HT1080 (cell line): ENCODE measurements at places on chromosomes 2 and 18.

GRCh38 chr2:14675489-14675888 is 43.0 kb downstream of the LRATD1 start:
- no peak for DNase-seq

- DNase-seq, result peak; percentile 40
Observed at GRCh38 chr18:12679183-12679786, 21.4 kb upstream of the SPIRE1 start.

DNA sequence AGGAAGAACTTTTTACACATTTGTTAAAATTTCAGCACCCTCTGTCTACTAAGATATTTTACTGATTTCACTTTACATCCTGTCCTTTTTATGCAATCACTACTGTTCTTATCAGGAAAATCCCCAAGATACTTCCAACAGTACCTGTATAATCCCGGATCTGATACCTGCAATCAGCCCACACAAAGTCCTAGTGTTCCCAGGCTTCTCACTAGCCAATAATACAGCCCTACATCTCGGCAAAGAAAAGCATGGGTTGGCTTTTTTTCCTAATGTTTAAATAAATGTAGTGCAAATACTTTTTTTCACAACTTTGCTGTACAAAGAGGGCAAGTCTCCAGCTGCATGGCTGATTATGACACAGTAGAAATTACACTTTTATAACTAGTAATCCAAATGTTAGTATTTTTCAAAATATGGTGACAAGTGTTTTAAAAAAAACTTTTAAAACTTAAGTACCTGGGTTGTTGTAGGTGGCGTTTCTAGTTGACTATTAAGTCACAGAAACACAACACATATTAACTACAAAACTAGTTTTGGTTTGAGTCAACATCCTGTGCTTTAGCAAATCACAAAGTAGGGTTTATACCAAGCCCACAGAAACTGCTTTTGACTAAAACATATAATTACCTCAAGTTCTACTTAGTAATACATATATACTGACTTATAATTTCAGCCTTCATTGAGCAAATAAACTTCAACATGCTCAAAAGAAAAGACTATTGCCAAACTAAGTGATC is 19.5 kb downstream of the CNOT11 start:
- DNase-seq, result no peak

DNA sequence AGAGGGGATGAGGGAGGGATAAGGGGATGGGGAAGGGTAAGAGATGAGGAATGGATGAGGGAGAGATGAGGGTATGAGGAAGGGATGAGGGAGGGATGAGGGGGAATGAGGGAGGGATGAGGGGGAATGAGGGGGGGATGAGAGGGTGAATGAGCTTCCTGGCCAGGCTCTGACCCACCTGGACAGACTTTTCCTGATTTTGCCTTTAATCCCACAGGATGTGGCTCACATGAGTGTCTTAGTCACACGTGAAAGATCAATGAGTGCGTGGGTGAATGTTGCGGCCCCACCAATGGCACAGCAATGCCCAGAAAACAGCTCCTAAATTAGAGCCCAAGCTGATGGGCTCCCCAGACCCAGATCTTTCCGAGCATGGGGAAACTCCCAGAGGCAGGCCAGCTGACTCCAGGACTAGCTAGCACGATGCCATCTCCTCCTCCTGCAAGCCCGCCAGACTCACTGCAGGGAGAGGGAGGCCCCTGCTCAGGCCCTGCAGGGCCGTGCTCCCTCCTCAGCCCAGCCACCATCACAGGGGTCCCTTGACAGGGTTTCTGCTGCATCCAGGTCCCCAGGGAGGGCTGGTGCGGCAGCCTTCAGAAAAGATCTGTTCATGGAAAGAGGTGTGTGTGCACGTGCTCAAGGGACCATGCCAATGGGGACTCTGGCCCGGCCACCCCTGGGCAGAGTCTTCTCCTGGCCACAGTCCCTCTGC is 41.4 kb downstream of the AQP12A start:
- peak; percentile 5 for DNase-seq

DNA sequence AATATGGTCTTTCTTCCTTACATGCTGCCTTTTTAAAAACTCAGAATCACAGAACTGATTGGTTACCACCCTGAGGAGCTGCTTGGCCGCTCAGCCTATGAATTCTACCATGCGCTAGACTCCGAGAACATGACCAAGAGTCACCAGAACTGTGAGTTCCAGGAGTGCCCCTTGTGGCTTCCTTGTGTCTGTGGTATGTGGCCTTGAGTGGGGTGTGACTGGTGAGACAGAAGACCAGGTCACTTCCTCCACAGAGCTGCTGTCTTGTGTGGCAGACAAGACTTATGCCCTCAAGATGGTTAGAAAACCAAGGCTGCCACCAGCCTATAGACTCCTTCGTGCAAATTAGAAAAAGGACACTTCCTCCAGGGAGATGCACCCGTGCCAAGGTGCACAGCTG is 72.6 kb downstream of the EPAS1 start:
- no peak for DNase-seq

DNA sequence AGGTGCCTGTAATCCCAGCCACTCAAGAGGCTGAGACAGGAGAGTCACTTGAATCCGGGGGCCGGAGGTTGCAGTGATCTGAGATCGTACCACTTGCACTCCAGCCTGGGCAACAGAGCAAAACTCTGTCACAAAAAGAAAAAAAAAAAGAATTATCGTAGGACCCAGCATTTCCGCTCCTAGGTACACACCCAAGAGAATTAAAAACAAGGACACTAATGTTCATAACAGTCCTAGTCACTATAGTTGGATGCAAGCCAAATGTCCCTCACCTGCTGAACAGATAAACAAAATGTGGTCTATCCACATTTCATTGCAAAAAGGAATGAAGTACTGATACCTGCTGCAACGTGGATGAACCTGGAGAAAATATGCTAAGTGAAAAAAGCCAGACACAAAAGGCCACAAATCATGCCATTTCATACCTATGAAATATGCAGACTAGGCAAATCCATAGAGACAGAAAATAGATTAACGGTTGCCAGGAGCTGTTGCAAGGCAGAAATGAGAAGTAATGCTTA is 21.2 kb downstream of the ADRA2B start:
- DNase-seq, result no peak

- peak; percentile 25 for DNase-seq
Observed at GRCh38 chr2:36530178-36530982, 67.6 kb downstream of the FEZ2 start.

GRCh38 chr2:227805578-227805977 is 8.1 kb upstream of the CCL20 start:
- DNase-seq, result peak; percentile 50

DNA sequence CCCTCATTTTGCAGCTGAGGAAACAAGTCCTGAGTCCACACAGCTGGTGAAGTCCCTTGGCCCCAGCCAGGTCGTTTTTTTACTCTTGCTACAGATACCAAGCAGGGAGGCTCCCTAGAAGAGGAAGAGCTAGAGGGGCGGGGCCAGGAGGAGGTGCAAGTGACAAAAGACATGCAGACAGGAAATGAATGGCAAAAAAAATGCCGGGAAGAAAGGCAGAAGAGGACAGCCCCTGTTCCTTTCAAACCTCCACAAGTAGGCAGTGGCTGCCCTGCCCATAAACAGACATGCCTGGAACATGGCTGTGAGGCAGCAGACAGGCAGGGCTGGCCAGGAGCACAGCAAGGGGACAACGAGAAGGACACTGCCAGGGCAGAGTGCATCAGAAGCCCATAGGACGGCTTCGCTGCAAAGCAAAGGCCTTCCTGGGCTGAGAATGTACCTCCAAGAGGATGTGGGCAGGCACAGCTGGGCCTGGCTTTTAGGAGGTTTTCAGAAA is 108.7 kb downstream of the ZBTB7C start:
- DNase-seq, result peak; percentile 11

- peak; percentile 45 for DNase-seq
Observed at GRCh38 chr18:11366410-11366809, 217.0 kb upstream of the PIEZO2 start.

- DNase-seq, result peak; percentile 22
Observed at GRCh38 chr2:100124761-100125160, 17.6 kb downstream of the AFF3 start.

- DNase-seq, result peak; percentile 33
Observed at GRCh38 chr2:53018825-53019425, 748.7 kb upstream of the CHAC2 start.

DNA sequence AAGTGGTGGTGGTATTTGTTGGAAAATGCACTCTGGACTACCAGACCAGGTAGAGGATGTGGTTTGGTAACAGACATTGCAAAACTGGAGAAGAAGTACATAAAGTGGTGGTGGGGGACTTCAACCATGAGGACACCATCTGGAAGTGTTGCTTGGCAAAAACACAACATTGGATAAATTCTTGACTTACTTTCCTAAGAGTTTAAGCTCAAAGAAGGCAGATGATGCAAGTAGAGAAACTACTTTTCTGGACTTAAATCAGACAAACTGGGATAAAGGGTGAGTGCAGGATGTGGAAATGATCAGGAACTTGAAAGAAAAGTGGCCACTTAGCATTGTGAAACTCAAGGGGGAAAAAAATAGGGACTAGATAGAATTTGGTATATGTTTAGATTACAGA is 487.4 kb downstream of the ZEB2 start:
- no peak for DNase-seq

- DNase-seq, result peak; percentile 5
Observed at GRCh38 chr2:937530-937929, 13.1 kb upstream of the SNTG2 start.

GRCh38 chr2:59296279-59296678 is 1055.2 kb upstream of the FANCL start:
- DNase-seq, result no peak

DNA sequence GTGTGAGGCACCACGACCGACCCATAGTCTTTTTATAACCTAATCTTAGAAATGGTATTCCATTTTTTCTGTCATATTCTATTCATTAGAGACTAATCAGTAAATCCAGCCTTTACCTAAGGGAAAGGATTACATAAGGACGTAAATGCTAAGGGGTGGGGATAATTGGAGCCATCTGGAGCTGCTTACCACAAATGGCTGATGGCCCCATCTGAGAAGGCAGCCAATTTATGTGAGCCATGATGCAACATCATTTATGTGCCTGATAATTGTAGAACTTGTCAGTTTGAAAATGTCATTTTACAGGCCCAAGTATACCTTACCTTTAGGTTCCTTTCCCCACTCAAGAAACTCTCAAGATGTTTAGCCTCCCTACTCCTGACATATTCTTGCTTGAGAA is 44.0 kb downstream of the ARHGEF33 start:
- no peak for DNase-seq

DNA sequence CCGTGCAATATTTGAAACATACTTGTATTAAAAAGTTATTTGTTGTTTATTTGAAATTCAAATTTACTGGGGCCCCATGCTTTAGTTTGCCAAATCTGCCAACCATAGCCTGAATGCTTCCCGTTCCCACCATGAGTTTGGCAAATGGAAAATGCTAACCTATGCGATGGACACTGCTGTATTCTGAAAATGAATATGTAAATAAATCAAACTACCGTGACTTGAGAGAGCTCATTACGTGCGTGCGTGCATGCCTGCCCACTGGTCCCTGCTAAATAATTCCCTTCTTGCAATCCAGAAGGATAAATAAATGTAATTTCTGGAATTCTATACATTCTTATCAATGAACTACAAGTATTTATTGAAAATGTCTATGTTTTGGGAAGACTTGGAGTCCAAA is 3.2 kb downstream of the BOD1L2 start:
- no peak for DNase-seq

DNA sequence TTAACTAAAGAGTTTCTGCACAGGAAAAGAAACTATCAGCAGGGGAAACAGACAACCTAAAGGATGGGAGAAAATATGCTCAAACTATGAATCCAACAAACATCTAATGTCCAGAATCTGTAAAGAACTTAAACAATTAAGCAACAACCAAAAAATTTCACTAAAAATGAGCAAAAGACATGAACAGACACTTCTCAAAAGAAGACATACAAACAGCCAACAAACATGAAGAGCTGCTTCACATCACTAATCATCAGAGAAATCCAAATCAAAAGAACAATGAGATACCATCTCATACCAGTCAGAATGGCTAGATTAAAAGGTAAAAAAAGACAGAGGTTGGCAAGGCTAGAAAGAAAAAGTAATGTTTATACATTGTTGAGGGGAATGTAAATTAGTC is 8.8 kb upstream of the GULP1 start:
- DNase-seq, result no peak

DNA sequence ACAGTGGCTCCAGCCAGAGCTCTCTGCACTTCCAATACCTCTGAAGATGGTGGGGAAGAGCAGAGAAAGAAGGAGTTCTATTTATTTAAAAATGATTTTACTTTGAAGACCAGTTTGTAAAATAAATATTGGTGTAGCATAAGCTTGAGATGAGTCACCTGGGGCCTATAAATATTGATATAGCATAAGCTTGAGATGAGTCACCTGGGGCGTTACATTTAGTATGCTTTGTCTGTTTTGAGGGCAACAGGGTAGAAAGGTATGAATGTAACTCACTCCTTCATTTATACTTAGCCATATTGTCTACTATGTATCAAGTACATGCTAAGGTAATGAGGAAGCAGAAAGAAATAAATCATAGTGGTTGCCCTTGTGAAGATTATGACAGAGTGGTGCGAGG is 7.7 kb upstream of the SULT1C4 start:
- DNase-seq, result peak; percentile 24
